ENCODE measurements at places on chromosomes 16 and 17.

GRCh38 chr16:80836846-80837245 lies 32.4 kb upstream of the CDYL2 start:
- DNase-seq = no peak

DNA sequence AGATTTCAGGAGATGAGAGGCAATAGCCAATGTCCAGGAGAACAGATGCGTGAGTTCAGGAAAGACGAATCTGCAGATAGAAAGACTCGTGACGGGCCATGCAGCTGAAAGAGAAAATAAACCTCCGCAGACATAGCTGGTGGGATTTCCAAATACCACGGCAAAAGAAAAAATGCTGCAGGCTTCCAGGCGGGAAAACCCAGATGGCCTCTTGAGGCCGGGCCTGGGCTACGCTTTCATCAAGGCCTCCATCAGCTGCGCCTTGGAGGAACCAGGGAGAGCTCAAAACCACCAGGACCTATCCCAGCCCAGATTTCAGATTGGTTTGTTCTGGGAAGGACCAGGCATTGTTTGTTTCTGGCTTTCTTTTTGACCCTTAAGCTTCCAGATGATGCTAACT lies 16.7 kb downstream of the CCDC40 start:
- no peak for DNase-seq

DNA sequence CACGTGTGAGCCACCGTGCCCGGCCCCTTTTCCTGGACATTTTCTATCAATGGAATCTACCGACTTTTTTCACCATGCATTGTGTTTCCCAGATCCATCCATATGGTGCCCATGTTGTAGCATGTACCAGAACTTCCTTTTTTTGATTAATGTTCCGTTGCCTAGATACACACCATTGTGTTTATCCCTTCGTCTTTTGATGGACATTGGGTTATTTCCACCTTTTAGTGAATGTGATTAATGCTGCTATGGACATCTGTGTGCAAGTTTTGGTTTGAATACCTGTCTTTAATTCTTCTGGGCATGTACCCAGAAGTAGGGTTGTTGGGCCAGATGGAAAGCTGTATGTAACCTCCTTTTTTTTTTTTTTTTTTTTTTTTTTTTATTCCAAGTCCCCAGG lies 79.8 kb downstream of the NT5M start:
- DNase-seq = no peak

DNA sequence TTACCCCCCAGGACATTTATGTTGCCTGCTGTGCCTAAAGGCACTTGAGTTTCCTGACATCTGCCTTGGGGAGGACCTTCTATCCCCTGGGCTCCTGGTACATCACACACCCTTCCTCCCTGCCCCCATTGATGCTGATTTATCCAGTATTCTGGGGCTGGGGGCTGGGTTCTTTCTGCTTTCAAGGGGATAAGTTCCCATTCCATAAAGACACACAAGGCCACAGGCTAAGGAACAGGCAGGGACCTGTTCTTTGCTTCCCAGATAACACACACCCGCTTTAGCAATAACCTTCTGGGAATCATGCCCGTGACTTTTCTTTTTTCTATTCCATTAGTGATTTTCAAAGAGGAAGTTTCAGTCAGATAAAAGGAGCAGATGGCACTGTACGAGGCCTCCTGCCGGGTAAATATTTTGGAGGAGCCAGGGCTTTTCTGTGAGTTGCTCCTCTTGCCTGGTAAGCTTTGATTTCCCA lies 30.6 kb downstream of the CHD9 start:
- no peak for DNase-seq

GRCh38 chr17:2266865-2267228 lies 36.7 kb downstream of the SMG6 start:
- no peak for DNase-seq

DNA sequence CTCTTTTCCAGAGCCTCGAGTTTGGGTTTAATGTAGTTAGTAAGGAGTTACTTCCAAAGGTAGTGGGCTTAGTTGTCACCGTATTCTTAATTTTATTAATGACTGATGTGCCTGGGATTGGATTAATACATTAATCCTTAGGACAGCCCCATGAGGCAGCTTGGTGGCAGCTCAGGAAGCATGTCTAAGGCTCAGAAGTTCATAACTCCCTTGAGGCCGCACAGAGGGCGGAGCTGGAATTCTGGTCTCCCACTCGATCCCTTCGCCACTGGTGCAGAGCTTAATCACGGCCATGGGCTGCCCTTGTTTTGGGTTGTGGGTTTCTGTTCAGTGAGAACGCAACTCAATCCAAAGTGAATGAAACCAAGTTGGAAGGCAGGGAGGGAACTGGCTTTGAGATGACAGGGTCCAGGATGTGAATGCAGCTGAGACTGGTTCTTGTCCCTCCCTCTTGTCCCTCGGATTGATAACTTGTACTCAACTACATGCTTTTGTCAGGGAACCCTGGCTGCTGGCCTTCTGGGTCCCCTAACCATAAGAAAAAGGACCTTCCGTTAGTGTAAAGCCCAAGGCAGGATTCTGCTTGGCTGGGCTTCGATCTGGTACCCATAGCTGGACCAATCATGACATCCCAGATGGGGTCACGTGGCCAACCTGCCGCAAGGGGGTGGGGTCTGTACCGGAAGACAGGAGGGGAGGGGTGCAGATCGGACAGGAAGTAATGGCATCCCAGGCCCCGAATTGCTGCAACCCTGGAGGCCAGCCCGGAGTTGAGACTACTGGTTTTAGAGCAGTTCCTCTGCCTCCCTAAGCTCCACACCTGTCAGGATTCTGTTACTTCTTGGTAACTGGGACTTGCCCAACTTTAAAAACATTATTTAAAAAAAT lies 45.4 kb downstream of the SNX20 start:
- no peak for DNase-seq
